ENCODE measurements at places on chromosomes 5 and 9. TPM values are rescaled to one million over a fixed set of nuclear protein-coding genes. Genes with fewer than 3 reads are reported as not detected.

- no peak for DNase-seq
Observed at GRCh38 chr9:124266139-124266825, 8.5 kb downstream of the NEK6 start.

- DNase-seq = no peak
Observed at GRCh38 chr9:132486706-132487350, 76.8 kb downstream of the CFAP77 start.

GRCh38 chr9:8456344-8456743 lies 656.8 kb upstream of the DMAC1 start:
- DNase-seq = no peak

Gene PLAC8L1
- 0.49 TPM for total RNA-seq

DNA sequence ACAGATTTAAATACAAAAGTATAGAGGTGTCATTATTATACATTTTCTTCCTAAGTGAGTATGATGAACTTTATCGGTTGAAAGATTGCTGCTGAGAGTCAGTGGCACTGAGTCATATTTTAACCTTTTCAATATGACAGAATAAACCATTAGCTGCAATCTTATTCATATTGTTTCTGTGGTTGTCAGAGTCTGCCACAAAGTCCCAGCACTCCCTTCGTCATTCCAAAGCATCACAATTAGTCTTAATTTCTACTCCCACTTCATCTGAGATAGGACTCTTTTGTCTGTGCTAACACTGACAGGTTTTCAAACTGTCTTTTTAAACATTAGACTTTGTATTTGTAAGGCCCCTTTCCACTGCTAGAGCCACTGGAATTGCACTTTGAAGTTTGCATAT lies 656.9 kb downstream of the MTRR start:
- DNase-seq = no peak

GRCh38 chr5:31754741-31755675 lies 116.1 kb downstream of the PDZD2 start:
- DNase-seq = no peak

Gene SAPCD2
- total RNA-seq = 18.4 TPM

Gene SEMA6A
- total RNA-seq = 0.54 TPM

- DNase-seq = no peak
Observed at GRCh38 chr5:157451806-157452205, 8.2 kb upstream of the NIPAL4 start.

DNA sequence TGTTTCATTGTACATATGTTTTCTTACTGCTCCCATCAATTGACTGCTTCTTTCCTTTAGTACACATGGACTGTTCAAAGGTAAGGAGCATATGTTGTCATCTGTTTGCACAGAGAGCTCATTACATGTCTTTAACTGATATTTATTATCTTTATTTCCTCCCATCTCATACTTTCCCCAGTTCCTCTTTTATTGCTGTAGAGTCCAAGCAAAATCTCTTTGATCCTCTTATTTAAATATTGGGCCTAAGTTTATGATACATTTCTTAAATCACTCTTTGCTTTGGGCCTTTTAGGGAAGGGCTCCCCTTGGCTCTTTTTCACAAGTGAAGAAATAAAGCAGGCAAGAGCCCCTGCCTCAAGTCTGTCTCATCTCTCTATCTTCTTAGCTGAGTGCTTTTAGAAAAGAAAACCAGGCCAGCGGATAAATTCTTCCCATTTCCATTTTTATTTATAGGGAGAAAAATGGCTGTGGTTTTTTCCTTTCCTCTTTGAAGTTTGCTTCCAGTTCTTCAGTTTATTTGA lies 152.4 kb downstream of the DOCK2 start:
- DNase-seq = no peak

- no peak for DNase-seq
Observed at GRCh38 chr9:112002131-112002846, 105.7 kb downstream of the UGCG start.

DNA sequence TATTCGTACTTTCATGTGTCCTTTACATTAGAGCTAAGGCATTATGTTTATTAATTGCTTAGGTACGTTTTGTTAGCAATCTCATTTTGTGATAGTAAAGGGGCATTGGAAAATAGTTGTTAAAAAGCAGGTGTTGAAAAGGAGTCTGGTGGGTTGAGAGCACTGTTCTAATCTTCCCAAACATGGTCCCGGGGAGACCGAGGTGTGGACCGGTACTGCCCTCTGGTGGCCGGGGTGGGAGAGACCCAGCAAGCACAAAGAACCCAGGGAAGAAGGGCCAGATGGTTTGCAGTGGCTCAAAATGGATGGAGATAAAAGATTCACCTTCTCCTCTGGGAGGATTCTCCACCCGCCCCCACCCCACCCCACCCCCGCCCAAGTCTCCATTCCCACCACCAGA lies 26.1 kb downstream of the IDNK start:
- DNase-seq = peak; percentile 17

DNA sequence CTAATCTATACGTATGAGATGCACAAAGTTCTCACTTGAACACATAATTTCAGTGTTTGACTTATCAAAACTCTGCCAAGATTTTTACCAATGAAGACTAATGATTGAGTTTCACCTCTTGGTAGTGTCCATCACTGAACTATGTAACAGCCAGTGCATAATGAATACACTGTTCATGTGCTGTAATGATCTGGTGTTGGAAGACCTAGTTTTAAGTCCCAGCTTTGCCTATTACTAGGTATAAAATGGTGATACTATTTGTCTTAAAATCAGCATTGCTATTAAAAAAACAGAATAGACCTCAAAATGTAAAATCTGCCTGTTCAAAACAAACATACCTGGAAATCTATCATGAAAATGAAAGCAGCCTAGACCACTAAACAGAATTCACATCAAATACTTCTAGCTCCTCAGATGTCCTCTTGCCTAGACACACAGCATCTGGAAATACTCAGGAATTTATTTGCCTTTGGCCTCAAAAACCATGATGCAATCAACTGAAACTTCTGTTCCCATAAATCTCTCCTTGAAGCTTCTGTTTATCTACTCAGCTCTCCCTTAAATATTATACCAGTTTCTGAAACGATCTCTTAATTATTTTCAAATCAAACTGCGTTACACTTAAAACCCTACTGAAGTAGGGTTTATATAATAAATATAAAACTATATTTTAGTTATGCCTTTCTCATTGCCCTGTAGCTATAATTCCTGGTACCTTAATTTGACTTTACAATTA lies 38.1 kb downstream of the MRPS27 start:
- DNase-seq = peak; percentile 20

DNA sequence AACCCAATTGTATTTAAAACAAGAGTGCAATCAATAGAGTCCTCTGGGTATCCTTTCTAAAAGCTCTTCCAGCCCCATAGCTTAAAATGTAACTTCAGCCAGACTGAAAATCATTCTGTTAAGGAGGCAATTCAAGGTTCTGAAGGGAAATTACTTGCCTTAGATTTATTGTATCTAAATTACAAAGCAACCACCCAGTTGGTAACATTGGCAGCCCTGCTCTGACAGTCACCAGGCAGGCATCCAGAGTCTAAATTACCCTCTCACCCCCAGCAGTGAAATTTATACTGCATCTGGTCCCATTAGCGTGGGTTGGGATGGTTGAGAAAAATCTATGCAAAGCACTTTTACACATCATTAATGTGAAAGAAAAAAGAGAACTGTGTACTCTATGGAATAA lies 514.7 kb downstream of the MTRR start:
- no peak for DNase-seq
